Activated CD4-positive, alpha-beta T cell treated with anti-CD3 and anti-CD28 coated beads for 1 hour (primary cell): ENCODE measurements at places on chromosomes 16 and 17.

- DNase-seq: no peak
Measured at GRCh38 chr17:78460176-78460675, 81.8 kb downstream of the PGS1 start.

DNA sequence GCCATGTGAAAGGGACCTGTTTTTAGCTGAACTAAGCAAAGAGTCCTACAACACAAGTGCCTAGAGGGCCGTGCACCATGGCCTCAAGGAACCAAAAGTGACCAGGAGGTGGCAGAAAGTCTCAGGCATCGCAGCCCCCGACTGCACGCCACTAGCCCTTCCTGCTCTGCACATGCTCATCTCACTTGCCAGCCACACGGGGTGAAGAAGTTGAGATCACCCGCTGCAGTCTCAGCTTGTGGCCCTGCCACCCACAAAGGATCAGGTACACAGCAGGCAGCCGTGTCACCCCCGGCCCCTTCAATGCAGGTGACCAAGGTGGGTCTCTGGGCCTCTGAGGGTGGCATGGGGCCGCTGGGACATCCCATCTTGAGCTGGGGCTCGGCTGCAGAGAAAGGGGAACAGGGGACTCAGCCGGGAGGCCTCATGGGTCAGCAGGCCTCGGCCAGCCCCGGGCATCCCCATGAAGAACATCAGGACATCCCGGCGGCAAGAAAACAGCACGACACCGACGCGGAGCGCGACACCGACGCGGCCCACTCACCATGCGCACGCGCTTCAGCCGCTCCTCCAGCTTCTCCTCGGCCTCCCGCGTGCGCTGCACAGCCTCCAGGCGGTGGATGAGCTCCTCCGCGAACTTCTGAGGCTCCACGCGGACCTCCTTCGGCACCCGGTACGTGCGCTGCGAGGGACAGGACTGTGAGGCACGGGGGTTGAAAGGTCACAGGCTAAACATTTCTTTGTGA, 21.0 kb downstream of the PDIA2 start:
- DNase-seq: no peak

- DNase-seq: no peak
Measured at GRCh38 chr17:79269620-79270019, 195.0 kb downstream of the ENGASE start.

DNA sequence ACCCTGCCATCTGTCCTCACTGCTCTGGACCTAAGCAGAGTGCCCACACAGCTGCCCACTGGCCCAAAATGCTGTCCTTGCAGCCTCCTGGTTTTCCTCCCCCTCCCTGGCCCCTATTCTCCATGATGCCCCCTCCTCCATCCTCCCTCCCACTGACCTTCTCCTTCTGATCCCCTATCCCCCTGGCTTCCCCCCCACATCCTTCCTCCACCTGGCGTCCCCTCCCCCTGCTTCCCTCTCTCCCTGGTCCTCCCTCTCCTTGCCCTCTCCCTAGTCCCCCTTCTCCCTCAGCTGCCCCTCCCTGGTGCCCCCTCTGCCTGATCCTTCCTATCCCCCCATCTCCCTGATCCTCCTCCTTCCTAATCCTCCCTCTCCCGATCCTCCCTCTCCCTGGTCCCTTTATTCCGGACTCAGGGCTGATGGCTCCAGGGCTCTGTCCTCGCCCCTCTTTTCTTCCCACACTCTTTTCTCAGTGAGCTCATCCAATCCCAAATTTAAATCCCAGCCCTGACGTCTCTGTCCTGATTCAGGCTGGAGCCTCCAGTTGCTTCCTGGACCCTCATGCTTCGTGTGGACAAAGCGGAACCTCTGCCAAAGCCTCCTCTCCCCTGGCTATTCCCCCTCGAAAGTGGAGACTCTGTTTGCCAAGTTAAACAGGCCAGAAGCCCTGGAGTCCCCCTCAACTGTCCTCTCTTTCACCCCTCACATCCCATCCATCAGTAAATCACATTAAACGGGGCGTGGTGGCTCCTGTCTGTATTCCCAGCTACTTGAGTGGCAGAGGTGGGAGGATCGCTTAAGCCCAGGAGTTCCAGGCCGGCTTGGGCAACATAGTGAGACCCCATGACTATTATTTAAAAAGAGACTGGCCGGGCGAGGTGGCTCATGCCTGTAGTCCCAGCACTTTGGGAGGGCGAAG, 18.1 kb upstream of the RHBDF2 start:
- DNase-seq: no peak

DNA sequence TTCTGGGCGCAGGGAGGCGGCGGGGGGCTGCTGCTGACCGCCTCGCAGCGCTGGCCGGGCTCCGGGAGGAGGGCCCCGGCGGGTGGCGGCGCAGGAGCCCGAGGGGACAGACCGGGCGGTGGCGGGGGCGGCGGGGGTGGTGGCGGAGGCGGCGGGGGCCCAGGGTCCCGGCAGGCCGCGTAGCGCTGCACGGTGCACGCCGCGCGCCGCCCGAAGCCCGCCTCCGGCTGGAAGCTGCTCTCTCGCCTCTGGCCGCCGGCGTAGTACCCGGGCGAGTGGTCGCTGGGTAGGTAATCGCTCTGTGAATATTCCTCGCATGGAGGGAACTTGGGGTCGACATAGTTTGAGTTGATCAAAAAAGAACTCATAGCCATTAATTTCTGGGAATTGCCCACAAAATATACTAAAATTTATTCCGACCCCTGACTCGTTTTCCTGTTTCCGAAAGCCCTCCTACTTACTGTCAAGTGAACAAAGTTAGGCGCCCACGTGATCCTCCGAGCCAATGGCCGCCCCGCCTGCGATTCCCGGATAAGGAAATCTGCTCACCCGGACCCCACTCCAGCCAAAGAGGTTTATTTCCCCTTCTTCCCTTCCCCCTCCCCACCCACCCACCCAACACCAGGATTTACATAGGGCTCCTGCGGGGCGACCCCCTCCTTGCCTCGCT, at the start of gene HOXB4:
TSS of gene HOXB4 (minus strand) at position 405 of the 670 bp plus-strand sequence. CDS start at position 374, 31 bp downstream.
- DNase-seq: peak; percentile 35

GRCh38 chr16:72092832-72093447, 480 bp downstream of the TXNL4B start:
- DNase-seq: no peak

DNA sequence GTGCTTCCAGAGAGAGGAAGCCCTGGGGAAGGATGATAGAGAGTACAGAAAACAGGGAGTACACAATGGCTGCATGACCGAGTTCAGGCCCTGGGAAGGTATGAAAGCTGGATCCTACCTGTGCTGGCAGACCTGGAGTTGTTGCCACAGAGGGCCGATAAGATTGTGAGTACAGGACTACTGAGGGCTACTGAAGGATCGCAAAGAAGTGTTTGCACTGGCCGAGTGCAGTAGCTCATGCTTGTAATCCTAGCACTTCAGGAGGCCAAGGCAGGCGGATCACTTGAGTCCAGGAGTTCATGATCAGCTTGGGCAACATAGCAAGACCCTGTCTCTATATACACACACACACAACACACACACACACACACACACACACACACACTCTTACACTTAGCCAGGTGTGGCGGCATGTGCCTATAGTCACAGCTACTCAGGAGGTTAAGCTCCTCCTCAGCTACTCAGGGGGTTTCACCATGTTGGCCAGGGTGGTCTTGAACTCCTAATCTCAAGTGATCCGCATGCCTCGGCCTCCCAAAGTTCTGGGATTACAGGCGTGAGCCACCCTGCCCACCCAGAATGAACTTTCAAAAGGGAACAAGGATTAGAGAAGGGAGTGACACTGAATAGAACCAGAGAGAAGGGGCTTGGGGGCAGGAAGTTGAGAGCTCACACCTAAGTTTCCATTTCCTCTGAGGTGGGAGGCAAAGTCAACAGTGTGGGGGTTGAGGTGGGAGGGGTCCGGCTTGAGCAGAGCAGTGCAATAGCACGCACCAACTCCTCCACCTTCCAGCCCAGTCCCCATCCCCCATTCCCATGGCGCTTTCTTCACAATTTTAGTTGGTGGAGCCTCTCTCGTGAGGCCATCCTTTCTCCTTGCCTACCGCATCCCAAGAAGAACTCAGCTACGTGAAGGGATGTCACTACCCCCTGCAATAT, 7.5 kb downstream of the SCIMP start:
- DNase-seq: no peak

- DNase-seq: peak; percentile 70
Measured at GRCh38 chr17:35244341-35245195, 1.7 kb downstream of the SLFN5 start.

- DNase-seq: no peak
Measured at GRCh38 chr16:85863384-85863774, 35.6 kb upstream of the IRF8 start.

GRCh38 chr17:30413109-30413508, 34.4 kb downstream of the CPD start:
- DNase-seq: no peak

GRCh38 chr16:81696961-81697615, 82.0 kb upstream of the PLCG2 start:
- peak; percentile 33 for DNase-seq

GRCh38 chr16:58732545-58733247, 1.4 kb downstream of the GOT2 start:
- DNase-seq: no peak

GRCh38 chr17:57296231-57296630, 39.9 kb downstream of the MSI2 start:
- no peak for DNase-seq

DNA sequence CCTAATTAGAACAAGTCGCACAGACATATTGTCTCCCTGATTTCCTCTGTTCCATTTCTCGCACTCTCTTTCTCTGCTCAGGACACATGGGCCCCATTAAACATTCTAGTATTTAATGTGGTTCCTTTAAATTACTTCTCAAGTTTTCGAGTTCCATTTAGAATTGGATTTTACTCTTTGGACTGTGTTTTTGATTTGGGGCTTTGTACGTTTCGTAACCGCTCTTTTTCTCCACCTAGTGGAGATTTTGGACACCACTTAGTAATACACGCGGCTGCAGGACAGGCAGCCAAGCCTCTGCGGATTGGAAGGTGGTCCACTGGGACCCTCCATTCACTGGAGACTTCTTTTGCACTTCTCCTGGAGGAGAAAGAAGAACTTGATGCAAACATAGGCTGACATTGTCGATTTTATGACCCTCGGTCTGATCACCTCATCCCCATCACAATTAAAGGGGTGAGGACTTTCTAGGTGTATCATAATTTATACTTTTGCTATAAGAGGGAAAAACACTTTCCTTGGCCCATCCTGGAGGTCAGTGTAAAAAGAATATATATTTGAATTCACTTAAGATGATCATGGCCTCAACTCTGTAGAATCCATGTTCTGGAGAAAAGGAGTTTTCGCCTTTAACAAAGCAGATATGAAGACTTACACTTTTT, 85.7 kb downstream of the NOG start:
- DNase-seq: no peak

DNA sequence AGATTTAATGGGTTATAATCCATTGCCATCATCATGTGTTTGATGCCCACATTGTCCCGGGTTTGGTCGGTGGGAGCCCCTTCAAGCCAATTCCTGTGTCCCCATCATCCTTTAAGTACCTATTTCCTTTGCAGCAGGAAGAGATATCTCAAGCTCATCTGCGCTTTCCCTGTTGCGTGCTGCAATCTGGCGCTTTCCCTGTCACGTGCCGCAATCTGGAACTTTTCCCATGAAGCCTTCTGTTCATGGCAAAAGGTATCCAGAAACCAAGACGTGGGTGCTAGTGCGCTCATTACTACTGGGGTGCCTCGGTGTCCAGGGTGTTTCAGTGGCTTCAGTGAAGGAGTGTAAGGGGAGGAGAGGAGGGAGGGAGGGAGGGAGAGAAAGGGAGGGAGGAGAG, 174.6 kb upstream of the ZNF469 start:
- no peak for DNase-seq

DNA sequence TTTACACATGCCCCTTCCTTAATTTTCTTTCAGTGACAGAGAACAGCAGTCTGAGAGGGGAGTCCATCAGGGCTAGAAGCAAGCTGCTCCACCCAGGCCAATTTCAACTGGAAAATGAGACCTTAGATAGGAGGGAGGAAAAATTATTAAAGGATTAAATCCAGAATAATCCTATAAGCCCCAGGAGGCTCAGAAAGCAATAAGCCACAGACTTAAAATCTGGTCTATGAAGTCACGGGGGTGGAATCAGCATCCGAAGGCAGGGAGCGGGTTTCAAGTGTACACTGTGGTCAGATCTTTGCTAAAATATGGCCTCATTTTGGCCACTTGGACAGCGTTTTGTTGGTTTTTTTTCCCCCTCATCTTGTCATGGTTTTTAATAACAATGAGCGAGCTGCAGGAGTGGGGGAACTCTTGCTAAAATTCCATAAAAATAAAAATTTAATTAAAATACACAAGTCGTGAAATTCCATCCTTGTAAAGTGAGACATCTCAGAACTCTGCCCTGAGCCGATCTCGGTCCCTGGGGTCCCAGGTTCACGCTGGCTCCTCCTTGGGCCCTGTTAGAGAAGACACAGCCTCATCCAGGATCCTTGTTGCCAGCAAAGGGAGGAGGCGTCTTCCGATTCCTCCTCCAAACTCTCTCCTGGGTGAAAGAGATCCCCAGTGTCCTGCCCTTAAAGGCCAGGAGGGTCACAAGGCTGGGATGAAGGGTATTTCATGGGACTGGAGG, 51.6 kb upstream of the ETV4 start:
- no peak for DNase-seq

GRCh38 chr16:48157794-48158193, 2.0 kb upstream of the ABCC12 start:
- no peak for DNase-seq

GRCh38 chr17:57685499-57686132, 59.5 kb downstream of the CCDC182 start:
- DNase-seq: no peak

DNA sequence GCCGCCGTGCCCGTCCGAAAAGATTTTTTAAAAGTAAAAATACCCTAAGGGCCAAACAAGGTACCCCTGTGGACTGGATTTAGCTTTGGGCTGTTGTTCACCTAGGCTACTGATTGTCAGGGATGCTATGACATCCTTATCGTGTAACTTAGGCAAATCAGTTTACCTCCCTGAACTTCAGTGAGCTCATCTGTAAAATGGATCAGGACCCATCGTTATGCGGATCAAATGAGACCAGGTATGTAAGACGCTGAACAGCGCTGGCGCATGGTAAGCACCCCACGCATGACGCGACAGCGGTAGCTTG, 658 bp upstream of the ZNF771 start:
- DNase-seq: no peak

- DNase-seq: no peak
Measured at GRCh38 chr16:83420206-83420760, 387.5 kb upstream of the HSBP1 start.

- no peak for DNase-seq
Measured at GRCh38 chr16:10965440-10966061, 21.2 kb downstream of the CLEC16A start.

DNA sequence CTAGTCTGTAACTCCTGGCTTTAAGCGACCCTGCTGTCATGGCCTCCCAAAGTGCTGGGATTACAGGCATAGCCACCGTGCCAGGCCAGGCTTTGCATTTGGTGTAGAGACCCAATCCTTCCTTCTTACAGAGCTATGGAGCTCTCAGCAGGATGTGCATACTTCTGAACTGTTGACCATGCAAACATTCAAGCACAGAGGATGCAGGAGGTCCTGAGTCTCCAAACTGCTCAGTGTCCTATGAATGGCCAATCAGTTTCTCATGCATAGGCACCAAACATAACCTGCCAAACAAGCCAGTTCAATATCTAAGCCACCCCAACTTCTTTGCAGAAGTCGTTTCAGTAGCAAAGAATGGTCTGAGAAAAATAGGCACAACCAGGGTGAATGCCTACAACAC, 40.0 kb upstream of the NF1 start:
- no peak for DNase-seq

GRCh38 chr16:27724482-27725235, 174.7 kb downstream of the KATNIP start:
- no peak for DNase-seq
